T-helper 1 cell (primary cell): ENCODE measurements at places on chromosomes 1 and 21.
A peak's percentile ranks its signal among the peaks of the same experiment; 100 is the strongest.

GRCh38 chr1:86616871-86617270, 70.0 kb downstream of the CLCA4 start:
- DNase-seq, result peak; percentile 21

DNA sequence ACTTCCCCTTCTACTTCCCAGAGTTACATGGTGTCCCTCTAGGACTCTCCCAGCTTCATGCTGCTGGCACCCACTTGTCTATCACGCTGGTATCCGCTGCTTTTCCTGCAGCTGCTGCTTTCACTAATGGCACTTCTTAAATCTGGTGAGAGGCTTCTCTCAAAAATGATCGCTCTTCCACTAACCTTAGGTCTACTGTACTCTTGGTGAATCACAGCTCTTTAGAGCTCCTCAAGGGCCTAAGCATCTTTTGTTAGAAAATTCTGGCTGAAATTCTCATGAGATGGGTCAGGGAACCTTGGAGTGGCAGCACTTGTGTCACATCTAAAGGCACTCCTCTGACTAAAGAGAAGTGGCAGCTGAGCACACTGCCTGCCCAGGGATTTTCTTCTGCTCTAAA, 32.1 kb downstream of the ZMYND12 start:
- DNase-seq, result no peak

DNA sequence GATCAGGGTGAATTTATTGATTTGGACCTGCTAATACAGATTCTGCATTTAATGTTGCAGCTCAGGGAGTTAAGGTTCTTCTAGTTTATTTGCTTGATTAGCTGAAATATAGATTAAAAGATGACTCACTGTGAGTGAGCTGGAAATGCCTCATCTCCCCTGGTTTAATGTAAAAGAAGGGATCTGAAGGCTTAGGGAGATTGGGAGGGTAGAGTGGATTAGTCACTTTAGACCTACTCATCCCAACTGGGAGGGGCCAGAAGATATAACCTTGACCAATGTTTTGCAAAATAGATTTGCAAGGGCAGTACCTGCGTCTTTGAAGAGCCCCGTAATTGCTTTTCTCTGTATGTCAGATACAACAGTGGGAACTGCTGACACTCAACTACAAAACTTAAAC, 922.8 kb upstream of the ADGRL4 start:
- no peak for DNase-seq

GRCh38 chr1:111704776-111705175, 34.4 kb downstream of the INKA2 start:
- no peak for DNase-seq

GRCh38 chr1:17199267-17200044, 5.5 kb upstream of the PADI1 start:
- DNase-seq, result no peak

DNA sequence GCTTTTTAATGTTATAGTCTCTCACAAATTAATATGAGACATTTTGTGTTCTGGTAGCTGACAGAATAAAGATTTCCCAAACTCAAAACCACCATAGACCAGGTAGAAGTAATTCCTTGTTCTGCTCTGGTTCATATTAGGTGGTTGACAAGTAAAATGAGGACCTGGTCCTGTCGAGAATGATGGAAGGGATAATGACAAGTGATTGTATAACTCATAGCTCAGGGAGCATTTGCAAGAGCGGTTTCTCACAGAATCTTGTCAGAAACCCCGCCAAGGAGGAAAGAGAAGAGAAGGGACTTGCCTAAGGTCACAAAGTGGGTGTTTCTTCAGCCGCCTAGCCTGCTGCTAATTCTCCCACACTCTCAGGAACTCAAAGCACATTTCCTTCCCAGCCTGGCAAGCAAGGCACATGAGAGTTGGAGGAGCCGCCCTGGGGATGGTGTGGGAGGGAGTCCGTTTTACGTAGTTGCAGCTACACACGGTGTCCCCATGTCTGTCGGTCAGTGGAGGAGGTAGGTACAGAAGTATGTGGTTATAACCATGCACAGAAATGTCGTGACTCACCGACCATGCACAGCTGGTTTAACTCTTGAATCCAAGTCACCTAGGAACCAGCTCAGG, 46.5 kb downstream of the SAMD13 start:
- no peak for DNase-seq

- no peak for DNase-seq
These were observed 36.3 kb upstream of the C1orf21 start for GRCh38 chr1:184350573-184350972.

DNA sequence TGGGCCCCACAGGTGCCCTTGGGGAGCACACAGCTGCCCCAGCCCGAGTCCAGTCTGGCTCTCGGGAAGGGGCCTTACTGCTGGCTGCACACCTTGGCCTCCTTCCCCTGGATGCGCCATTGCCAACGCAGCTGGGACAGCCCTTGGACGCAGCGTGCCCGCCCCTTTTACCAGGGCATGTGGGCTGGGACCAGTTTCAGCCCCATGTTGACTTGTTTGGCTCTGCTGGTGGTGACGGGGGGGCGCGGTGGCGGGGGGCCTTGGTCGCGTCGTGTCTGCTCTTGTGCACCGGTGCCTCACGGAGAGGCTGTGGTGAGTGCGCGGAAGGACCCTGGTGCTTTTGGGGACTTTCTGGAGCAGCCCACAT, 19.6 kb downstream of the SKI start:
- peak; percentile 6 for DNase-seq

GRCh38 chr1:186839041-186839400, 10.3 kb downstream of the PLA2G4A start:
- no peak for DNase-seq

DNA sequence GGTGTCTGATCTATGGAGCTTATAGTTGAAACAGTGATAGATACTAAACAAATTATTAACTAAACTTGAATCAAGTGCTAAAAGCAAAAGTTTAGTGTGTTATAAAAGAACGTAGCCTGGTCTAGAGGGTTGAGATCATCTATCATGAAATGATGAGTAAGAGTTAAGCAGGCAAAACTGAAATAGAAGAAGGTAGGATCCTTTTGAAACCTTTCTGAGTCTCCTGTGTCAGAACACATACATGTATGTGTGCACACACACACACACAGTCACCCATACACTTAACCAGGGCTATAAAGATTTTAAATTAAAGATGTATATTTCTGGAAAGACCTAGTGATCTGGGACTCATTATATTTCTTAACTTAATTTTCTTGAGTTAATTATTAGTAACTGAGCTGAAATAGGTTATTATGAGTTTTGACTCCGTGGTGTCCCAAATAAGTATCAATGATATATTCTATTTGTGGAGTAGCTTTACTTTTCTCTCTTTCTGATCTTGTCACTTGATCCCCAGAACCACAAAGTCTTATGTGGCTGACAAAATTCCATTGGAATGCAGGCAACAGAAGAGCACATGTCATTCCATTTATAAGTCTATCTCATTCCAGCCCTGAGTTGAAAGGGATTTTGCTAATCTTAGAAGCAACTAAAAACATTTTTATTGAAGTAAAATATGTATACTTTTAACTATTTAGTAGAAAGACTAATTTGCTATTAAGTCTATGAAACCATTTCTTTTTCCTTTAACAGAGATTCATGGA, 70.7 kb downstream of the PRRX1 start:
- DNase-seq, result no peak

- no peak for DNase-seq
These were observed 65.8 kb upstream of the PRKACB start for GRCh38 chr1:84078108-84078841.

DNA sequence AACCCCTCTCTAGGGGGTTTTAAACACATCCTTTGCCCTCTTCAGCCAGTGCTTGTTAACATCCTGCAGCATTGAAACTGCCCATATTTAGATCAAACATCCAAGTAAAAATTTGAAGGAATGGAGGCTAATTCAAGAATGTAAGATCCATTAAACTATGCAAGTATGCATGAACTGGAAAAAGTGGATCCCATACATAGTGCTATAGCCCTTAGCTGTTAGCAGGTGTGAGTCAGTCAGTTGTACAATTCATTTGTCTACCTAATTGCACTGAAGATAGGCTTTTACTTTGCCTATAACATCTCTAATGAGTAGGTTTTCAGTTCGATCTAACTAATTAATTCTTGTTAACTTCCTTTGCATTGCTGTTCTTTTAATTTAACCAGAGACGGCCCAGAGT, 270.9 kb downstream of the LMO4 start:
- DNase-seq, result no peak
